ENCODE measurements at places on chromosomes 11 and 22.

DNA sequence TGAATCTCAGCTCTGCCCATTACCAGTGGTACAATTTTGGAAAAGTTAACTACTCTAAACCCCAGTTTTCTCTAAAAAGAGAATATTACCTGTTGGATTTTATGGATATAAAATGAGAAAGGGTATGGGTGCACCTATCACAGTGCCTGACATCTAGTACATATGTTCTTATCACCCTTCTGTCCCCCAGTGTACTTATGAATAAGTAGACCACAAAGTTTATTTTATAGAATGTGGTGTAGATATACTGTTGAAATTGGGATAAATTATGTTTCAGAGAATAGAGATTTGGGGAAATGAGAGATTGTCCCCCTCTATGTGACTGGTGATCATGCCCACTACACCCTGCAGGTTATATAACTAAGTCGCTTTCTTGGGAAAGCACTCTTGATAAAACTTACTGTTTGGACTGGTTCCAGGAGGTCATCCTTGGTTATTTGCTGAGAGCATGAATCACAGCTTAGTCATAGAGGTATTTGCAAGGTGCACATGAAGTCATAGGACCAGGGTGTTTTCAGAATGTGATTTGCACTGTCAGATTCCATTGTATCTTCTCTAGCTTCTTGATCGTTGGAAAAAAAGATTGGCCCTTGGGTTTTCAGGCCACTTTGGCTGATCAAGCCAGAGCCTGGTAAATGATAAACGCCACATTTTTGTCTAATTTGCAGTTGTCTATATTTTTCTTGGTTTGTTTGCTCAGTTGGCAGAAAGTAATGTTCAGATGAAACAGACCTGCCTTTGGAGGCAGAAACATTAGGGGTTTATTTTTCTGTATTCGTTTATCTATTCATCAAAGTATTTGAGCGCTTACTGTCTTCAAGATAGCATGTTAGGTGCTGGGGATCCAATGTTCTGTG is 21.3 kb downstream of the STX3 start:
- DNase-seq, result peak; percentile 45

- DNase-seq, result no peak
These were observed 155.7 kb downstream of the SNX19 start for GRCh38 chr11:130760515-130761125.

DNA sequence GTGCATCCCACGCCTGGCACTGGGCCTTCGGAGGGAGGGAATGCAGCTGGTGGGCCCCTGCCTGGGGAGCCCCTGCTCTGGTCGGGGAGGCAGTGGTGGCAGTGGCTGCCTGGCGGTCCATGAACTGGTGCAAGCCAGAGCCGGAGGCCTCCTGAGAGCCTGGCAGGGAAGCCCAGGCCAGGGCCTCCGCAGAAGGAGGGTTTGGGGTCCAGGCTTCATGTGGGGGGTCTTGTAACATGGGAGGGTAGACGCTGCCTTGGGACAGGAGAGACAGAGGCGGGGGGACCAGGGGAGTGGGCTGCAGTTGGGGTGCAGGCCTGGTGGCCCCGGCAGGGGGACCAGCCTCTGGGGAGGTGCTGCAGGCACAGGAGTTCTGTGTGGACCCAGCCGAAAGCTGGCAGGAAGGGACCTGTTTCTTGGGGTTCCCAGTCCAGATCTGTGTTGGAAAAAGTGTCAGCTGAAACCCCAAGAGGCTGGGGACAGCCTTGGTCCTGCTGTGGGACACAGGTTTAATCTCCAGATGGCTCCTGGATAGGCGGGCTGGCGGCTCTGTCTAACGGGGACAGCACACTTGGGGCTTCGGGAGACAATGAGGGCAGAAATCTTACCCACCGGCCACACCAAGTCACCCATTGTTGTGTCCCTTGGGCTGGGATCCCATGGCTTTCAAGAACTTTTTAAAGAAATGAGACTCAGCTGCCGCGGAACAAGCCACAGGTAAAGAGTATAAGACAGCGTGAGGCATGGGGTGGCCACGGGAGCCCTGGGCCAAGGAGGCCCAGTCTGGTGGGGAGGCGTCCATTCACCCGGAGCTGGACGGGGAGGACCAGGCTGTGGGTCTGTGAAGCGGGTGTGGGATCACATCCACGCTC is 73.5 kb downstream of the KCNQ1 start:
- DNase-seq, result no peak

DNA sequence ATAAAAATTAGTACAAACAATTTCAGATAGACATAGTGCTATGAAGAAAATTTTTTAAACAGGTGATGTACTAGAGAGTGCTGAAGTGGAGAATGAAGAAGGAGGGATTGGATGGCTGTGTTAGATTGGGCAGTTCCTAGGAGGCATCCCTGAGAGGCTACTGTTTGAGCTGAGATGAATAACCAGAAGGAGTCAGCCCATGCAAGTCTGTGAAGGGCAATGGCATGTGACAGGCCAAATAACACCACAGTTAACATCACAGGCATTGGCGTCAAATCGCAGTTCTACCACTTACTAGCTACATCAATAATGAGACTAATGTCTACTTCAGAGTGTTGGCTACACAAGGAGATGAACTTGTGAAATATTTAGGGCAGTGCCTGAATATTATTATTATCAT is 35.4 kb downstream of the HORMAD2 start:
- DNase-seq, result no peak

- DNase-seq, result no peak
These were observed 15.3 kb downstream of the CADM1 start for GRCh38 chr11:115488945-115489344.

DNA sequence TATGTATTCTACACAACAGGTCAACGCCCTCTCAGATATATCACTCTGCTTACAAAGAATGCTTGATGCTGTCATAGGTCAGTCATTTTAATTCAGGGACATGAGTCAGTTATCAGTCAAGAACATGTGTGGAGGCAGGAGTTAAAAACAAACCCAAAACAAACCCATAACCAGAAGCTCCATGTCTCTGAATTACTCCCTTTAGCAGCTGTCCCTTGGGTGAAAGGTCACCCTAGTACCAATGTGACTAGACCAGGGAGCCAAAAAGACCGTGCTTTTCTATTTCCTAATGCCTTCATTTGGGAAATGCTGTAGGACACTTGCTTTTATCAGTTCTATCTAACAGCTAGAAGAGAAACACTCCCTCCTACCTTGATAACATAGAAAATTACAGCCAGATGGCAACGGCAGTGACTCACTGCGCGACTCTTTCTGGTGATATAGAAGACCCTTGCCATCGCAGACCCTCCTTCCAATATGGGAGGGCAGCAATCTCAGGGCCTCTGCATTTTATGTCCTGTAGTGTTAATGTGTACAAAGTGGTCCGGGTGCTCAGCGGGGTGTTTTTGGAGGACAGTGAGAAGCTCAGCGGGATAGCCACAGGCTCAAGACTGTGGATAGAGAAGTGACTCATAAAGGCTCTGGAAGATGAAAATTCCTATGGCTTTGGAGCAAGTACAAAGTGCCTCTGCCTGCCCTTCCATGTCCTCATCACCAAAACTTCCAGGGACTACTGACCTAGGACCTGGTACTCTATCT is 24.8 kb downstream of the APOL5 start:
- no peak for DNase-seq

- no peak for DNase-seq
These were observed 29.2 kb downstream of the B3GAT1 start for GRCh38 chr11:134382830-134383229.

DNA sequence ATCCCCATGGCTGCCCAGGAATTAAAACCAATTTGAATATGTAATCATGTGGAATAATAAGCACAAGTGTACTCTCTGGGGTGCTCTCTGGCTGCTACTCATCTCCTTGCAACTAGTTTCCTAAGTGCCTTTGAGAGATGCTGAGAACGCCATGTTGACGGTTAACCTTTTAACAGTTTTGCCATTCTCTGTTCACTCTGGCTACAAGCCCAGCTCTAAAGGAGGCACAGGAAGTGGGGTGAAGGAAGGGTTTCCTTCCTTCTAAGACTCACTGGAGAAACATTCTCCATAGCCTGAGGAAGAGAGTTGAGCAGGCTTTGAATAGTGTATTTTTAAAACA is 122.0 kb upstream of the ZC3H12C start:
- peak; percentile 47 for DNase-seq

- DNase-seq, result no peak
These were observed 68.4 kb downstream of the TBC1D22A start for GRCh38 chr22:46830841-46831240.

DNA sequence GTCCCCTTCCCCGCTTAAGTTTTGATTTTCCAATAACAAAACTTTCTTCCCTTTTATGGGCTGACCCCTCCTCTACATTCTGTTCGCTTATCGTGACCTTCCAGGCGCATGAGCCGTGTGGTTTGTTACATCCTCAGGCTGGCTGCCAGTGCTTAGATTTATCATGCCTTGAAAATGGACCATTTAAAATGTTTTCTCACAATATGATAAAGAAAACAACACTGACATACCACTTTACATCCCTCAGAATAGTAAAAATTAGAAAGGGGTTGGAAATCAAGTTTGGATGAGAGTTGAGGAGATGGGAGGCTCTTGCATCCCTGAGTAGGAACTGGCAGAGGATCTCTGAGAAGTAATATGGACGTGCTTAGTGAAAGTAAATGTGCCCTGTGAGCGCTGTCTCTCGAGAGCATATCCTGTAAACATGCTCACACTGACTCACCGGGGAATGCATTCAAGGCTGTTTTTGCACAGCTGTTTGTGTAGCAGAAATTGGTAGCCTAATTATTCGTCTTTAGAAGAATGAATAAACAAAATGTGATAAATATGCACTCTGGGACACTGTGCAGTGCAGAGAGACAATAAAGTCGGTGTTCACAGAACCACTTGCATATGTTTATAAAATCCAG is 17.1 kb upstream of the TOLLIP start:
- DNase-seq, result no peak

DNA sequence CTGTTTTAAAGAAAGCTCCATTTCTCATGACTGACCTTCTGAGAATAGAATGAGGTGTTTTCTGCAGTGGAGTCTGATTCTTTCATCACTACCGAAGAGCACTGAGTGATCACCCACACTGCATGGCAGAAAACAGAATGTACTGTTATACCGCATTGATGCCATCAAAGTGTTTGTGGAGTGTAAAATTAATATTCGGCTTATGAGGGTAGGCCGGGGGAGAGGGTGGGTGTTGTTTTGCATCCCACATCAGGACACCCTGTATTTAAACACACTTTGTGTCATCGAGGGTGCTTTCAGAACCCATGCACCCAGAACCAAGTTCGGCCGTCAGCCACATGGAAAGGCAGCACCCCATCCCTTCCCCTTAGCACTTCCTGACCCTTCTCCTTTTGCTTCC is 41.3 kb upstream of the ETS1 start:
- no peak for DNase-seq

- no peak for DNase-seq
These were observed 442.6 kb downstream of the TBC1D22A start for GRCh38 chr22:47205081-47205491.

DNA sequence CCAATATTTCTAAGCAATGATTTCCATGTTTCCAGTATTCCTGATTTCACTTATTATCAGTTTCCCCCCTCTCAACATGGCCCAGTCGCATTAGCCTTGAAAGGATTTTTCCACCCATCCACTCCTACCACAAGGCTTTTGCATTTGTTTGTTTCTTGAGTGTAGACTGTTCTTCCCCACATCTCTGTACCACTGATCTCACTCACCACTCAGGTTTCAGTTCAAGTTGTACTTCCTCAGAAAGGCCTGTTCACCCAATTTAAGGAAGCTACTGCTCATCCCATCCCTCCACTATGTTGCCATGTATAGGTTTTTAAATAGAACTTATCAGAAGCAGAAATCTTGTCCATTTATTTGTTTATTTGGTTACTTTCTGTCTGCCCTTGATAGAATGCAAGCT is 472.3 kb downstream of the FAM181B start:
- no peak for DNase-seq

DNA sequence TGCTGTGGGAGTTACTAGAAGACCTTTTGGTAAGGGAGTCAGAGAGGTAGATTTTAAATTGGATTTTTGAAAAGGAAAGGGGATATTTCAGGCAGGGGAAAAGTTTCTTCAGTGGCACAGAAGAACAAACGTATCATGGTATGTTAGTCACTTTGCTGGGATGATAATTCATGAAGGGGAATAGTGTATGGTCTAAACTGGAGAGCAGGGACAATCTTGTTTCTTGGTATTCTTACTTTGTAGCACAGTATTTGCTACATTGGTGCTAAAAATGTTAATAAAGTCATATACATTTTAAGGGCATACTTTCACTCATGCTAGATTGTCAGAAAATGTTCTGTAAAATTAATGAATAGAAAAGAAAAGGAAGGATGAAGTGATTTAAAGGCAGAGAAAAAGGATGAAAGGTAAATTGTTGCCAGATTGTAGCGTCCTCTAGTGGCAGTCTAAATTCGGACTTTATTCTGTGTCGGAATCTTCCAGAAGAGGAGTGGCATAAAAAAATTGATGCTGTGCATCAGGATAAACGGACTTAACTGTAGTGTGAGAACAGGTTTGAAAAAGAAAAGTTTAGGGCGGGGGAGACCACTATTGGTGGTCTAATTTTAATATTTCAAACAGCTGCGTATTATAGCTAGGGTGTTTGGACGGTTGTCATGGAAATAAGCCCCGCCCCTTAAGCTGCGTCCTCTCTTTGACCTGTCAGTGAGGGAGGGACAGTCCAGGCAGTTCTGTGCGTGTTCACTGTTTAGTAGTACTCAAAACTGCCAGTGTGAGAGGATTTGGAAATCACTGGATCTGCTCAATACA is at the start of gene BCO2:
TSS of gene BCO2 (plus strand) at position 724 of the 810 bp plus-strand sequence. CDS start 90 bp downstream, outside the sequence.
- peak; percentile 72 for DNase-seq

GRCh38 chr22:30362651-30363281 is 6.0 kb downstream of the CCDC157 start:
- no peak for DNase-seq

DNA sequence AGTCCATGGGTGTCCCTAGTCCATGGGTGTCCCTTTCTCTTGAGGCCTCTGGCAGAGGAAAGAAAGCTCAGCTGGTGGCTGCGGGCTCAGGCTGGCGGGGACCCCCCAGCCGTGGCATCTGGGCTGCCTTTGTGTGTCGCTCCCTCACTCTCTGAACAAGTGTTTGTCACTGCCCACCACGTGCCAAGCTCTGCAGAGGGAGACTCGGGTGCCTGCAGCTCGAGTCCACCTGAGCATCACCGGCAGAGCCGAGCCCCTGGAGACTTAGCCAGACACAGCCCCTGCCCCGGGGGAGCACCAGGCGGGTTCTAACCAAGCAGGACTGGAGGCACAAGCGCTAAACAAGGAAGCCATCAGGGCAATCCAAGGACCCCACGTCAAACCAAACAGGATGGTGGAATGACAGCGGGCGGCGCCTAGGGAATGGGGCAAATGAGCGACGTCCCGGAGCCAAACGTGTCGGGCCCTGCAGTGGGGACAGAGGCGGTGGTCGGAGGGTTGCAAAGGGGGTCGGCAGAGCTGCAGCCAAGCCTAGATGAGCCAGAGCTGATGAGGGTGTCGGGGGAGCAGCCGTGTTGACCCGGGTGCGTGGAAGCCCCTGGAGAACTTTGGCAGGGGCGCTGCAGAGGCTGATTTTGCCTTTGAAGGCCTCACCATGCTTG is 2.1 kb upstream of the GRAMD4 start:
- DNase-seq, result no peak

DNA sequence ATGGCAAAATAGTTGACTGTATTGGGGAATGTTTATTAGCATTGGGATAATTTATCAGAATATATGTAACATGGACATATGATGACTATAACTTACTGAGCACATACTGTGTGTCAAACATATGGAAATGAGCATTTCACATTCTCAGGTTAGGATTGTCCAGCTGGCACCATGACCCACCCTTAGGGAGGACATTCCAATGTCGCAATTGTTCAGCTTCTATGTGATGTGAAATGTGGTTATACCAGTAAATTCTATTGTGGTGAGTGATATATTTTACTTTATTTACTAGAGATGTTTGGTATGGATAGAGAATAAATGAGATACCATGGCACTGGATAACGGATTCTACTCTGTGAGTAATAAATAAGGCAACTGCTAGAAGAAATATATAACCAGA is 50.4 kb downstream of the OR4A47 start:
- no peak for DNase-seq

- DNase-seq, result no peak
These were observed 98.7 kb downstream of the NAV2 start for GRCh38 chr11:19811380-19811779.
